ENCODE measurements at places on chromosomes 16 and 17.

DNA sequence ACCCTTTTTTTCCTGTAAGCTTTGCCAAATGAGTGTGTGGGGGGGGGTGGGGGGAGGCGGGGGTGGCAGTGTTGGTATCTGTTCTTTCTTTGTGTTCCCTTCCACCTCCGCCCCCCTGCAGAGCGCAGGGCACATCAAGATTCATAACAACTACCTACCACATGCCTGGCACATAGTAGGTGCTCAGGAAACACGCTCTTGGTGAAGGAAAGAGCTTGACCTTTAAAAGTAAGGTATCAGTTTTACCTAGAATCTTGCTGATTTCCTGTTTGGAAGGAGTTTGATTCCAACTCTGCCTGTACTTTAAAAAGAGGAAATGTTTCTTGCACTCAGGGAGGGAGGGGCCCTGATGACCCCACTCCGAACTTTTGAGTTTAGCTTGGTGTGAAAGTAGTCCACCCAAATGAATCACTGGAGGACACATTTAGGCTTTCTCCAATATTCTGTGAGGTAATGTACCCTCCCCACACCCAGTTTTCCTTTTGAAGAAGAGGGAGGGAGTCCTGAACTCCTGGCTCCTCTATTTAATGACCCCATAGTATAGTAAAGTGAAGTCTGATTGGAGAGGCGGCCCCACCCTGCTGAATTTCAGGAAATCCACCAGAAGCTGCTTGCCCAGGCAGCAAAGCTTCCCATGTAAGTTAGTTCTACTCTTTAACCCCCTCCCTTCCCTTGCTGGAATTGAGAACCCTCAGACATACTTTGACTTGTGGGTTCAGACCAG is 560 bp upstream of the FAM20A start:
- DNase-seq, result no peak

GRCh38 chr16:65410801-65411200 is 288.9 kb upstream of the CDH11 start:
- no peak for DNase-seq

DNA sequence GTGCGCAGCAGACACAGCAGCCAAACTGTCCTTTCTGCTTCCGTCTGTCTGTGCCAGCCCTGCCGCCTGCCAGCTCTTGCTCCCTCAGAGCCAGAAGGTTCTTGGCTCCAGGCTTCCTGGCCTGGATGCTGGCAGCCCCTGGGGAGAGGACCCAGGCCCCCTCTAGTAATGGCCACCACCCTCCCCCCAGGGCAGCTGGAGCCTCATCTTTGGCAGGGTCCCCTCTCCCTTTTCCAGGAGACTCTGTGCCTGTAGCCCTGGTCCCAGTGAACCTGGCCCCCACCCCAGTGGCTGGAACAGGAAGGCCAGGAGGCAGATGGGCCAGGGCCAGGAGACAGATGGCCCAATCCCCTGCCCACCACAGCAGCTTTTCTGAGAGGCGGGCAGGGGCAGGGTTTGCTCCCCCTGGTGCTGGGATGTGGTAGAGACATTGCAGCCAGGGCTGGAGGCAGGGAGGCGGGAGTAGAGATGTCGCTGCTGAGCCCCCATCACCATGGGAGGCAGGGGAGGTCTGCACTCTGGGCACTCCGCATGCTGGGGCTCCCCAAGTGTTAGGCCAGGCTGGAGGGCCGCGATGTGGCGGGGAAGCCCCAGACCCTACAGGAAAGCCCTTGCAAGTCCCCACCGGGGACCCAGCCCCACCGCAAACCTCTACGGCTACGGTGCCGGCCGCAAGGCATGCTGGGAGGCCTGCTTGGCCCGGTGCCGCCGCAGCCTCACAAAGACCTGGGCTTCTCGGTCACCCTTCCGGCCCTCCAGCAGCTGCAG is 16.7 kb downstream of the UNC13D start:
- peak; percentile 42 for DNase-seq

- no peak for DNase-seq
Measured at GRCh38 chr16:59632276-59632855, 898.2 kb upstream of the GOT2 start.

- peak; percentile 79 for DNase-seq
Measured at GRCh38 chr16:3182608-3183444, 5.2 kb upstream of the OR1F1 start.

DNA sequence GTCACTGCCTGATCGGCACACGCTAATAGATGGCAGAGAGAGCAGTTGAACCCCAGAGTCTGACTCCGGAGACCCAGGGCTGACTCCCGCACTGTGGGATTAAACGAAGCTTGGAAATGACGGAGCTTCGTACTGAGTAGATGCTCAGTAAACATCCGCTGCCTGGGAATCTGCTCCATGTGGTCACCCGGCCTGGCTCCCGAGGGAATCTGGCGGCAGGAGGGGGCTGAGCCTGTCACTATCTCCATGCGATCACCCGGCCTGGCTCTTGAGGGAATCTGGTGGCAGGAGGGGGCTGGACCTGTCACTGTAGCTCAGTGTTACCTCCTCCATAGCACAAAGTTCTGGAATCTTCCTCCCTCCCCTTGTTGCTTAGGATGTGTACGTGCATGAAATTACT is 139.7 kb upstream of the CIBAR2 start:
- no peak for DNase-seq
